ENCODE measurements at places on chromosomes 5 and 9.

DNA sequence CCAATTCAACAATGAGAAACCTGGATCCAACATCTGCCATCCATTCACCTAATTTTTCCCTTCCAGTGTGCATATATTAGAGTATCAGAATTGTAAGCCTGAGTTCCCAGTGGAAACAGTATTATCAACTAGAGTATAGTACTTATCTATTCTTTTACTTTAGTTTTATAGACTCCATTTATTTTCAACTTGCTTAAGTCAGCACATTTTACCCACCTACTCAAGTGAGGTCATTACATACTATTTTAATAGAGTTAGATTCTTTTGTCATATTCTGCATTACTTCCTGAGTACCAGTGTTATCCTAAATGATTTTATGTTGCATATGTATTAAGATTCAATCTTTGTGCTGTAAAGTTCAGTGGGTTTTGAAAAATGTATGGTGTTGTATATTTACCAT lies 1393.3 kb downstream of the MAT2B start:
- H3K27me3 ChIP-seq = no peaks in the 10 kb centered on the region
- H3K36me3 ChIP-seq = no peaks in the 10 kb centered on the region
- H3K4me1 ChIP-seq = no peaks in the 10 kb centered on the region
- no peak overlapping the region for H3K4me3 ChIP-seq
- DNase-seq = no peak

DNA sequence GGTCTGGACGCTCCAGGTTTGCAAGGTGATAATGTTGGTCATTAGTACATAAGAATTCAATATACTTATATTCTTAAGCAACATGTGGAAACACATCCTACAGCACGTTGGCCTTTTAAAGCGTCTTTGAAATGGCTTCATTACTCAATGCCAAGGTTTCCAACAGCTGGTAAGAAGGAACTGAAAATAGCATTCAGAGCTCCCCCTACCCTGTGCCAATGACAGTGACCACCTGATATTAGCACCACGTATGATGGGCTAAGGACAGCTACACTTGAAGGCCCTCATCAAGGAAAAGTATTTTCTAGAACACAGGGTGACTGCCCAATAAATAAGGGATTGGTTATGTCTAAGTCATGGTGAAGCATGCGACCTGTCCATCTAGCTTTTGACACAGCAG lies 9.9 kb downstream of the ZNF622 start:
- H3K36me3 ChIP-seq = peaks cover 36% of the 10 kb centered on the region
- H3K27me3 ChIP-seq = no peaks in the 10 kb centered on the region
- H3K4me3 ChIP-seq = peak overlapping the region; percentile 71
- peak overlapping the region; percentile 90 for H3K27ac ChIP-seq
- peaks cover 50% of the 10 kb centered on the region for H3K4me1 ChIP-seq
- no peak for DNase-seq

GRCh38 chr5:103532086-103532734 lies 30.4 kb downstream of the NUDT12 start:
- H3K4me1 ChIP-seq = no peaks in the 10 kb centered on the region
- no peak overlapping the region for H3K4me3 ChIP-seq
- peaks cover 5% of the 10 kb centered on the region for H3K27me3 ChIP-seq
- no peak overlapping the region for H3K27ac ChIP-seq
- DNase-seq = no peak

DNA sequence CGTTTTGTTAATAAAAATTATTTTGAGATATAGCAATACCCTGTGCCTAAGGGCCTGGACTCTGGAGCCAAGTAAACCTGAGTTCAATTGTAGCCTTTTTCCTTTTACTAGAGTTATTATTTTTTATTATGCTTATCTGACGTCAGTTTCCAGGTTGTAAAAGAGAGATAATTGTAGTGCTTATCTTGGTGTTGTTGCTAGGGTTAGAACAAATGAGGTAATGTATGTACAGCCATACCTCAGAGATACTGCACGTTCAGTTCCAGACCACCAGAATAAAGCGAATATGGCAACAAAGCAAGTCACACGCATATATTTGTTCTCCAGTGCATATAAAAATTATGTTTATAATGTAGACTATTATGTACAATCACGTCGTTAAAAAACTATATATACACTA lies 215.0 kb downstream of the VPS13A start:
- H3K27me3 ChIP-seq = no peaks in the 10 kb centered on the region
- no peak overlapping the region for H3K27ac ChIP-seq

DNA sequence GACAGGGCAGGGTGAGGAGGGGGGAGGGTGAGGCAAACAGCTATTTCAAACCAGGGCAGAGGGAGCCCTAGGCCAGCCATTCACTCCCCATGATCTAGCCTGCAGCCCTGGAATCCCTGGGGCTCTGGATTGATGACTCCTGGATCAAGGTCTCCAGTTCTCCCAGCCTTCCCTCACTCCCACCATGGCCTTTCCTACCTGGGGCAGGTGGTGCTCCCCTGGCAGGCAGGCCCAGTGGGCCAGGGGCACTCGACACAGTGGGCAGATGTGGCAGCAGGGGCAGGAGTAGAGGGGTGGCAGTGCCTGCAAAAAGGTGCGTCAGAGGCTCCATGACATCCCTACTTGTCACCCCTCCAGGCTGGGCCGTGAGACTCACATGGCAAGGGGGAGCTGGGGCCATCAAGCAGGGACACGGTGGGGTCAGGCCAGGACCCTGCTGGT lies 6.0 kb downstream of the KIF12 start:
- no peak for DNase-seq
- H3K36me3 ChIP-seq = no peaks in the 10 kb centered on the region
- H3K4me1 ChIP-seq = peaks cover 5% of the 10 kb centered on the region
- H3K4me3 ChIP-seq = no peak overlapping the region
- H3K27ac ChIP-seq = no peak overlapping the region

- H3K4me3 ChIP-seq = no peak overlapping the region
- peaks cover 3% of the 10 kb centered on the region for H3K36me3 ChIP-seq
- DNase-seq = peak; percentile 7
- H3K27me3 ChIP-seq = no peaks in the 10 kb centered on the region
- H3K27ac ChIP-seq = no peak overlapping the region
- no peaks in the 10 kb centered on the region for H3K4me1 ChIP-seq
These were observed 10.8 kb downstream of the KCNV2 start for GRCh38 chr9:2727966-2728613.

- DNase-seq = no peak
- H3K4me1 ChIP-seq = peaks cover 44% of the 10 kb centered on the region
- no peaks in the 10 kb centered on the region for H3K27me3 ChIP-seq
- no peaks in the 10 kb centered on the region for H3K36me3 ChIP-seq
- no peak overlapping the region for H3K4me3 ChIP-seq
These were observed 79.2 kb downstream of the C9orf152 start for GRCh38 chr9:110128664-110129329.

DNA sequence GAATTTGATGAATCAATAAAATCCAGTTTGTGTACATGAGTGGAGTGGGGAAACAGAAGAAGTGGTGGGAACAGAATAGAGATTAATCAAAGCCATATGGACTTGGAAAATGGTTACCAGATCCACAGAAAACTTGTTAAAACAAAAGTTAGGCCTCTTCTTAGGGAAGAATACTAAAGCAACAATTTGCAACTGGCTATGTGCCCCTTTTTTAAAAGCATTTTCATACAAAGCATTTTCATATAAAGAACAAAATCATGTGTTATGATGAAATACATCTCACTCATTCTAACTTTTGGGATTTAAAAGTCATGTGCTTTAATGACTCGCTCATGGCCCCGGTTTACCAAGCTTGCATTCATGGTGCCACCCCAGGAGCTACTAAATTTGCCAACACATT lies 276.9 kb downstream of the EFNA5 start:
- DNase-seq = no peak
- no peaks in the 10 kb centered on the region for H3K36me3 ChIP-seq
- H3K27me3 ChIP-seq = peaks cover 11% of the 10 kb centered on the region
- peaks cover 11% of the 10 kb centered on the region for H3K4me1 ChIP-seq

DNA sequence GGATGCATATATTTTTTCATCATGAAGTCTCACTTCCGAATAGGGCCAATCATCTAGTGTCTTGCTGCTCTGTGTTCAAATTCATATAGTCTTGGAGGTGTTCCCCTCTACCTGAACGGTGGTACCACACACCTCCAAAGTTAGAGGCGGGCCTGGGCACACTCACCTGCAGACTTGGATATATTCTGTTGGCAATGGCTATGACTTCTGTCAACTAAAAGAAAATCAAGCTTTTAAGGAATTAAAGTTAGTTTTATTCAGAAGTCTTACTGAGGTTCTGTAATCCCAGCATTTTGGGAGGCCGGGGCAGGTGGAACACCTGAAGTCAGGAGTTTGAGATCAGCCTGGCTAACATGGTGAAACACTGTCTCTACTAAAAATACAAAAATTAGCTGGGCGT lies 2.6 kb upstream of the NIPAL4 start:
- no peak overlapping the region for H3K27ac ChIP-seq
- peaks cover 17% of the 10 kb centered on the region for H3K4me1 ChIP-seq
- no peak for DNase-seq
- H3K27me3 ChIP-seq = peaks cover 40% of the 10 kb centered on the region
- H3K4me3 ChIP-seq = no peak overlapping the region

DNA sequence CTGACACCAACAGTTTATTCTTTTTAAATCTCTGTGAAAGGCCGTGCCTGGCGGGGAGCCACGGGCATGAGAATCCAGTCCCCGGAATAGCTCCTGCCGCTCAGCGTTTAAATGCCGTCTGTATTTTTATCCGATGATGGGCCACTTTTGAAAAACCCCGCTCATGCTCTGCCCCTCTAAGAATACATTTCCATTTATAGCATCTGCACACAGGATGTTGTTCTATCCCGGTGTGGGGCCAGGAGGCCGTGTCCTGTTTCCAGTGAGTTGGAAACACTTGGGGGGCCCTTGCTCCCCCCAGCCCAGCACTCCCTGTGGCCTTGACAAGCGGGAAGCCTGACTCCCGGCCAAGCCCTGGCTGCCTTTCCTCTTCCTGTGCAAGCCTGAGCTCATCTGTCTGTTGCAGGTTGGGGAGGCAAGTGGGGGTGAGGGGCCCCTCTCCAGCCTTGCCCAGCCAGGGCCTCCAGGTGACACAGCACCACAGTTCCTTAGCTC lies 39.0 kb downstream of the ERGIC1 start:
- DNase-seq = no peak
- no peaks in the 10 kb centered on the region for H3K36me3 ChIP-seq
- no peak overlapping the region for H3K27ac ChIP-seq
- no peaks in the 10 kb centered on the region for H3K27me3 ChIP-seq

- peaks cover 3% of the 10 kb centered on the region for H3K36me3 ChIP-seq
- no peaks in the 10 kb centered on the region for H3K27me3 ChIP-seq
- DNase-seq = no peak
- no peak overlapping the region for H3K27ac ChIP-seq
These were observed 23.4 kb downstream of the HRH2 start for GRCh38 chr5:175681045-175681967.

DNA sequence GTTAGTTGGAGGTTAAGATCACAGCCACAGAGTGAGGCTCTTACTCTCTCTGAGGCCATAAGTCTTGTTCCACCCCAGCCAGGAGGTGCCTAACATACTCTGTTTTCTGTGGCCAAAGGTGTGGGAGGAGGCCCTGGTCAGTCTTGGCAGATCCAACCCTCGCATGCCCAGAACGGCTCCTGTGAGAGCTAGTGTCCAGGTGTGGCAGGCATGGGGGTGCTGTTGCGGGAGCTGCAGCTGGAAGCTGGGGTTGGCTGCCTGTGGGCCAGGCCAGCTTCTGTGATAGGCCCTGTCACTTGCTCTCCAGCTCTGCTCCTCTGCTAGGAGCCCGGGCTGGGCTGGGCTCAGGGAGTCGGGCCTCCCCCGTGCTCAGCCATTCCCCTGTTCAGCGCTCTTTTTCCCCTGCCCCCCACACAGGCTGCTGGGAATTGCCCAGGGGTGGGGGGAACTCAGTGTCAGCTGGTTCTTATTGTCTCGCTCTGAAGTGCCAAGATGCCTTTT lies 31.6 kb downstream of the IER5L start:
- H3K4me3 ChIP-seq = no peak overlapping the region
- H3K27ac ChIP-seq = peak overlapping the region; percentile 0
- peaks cover 3% of the 10 kb centered on the region for H3K36me3 ChIP-seq
- peaks cover 24% of the 10 kb centered on the region for H3K4me1 ChIP-seq
- no peak for DNase-seq

GRCh38 chr9:97387936-97388684 lies 23.8 kb upstream of the TDRD7 start:
- H3K36me3 ChIP-seq = no peaks in the 10 kb centered on the region
- peak overlapping the region; percentile 19 for H3K4me3 ChIP-seq
- peaks cover 50% of the 10 kb centered on the region for H3K27me3 ChIP-seq
- no peak for DNase-seq
- peaks cover 34% of the 10 kb centered on the region for H3K4me1 ChIP-seq
- no peak overlapping the region for H3K27ac ChIP-seq

DNA sequence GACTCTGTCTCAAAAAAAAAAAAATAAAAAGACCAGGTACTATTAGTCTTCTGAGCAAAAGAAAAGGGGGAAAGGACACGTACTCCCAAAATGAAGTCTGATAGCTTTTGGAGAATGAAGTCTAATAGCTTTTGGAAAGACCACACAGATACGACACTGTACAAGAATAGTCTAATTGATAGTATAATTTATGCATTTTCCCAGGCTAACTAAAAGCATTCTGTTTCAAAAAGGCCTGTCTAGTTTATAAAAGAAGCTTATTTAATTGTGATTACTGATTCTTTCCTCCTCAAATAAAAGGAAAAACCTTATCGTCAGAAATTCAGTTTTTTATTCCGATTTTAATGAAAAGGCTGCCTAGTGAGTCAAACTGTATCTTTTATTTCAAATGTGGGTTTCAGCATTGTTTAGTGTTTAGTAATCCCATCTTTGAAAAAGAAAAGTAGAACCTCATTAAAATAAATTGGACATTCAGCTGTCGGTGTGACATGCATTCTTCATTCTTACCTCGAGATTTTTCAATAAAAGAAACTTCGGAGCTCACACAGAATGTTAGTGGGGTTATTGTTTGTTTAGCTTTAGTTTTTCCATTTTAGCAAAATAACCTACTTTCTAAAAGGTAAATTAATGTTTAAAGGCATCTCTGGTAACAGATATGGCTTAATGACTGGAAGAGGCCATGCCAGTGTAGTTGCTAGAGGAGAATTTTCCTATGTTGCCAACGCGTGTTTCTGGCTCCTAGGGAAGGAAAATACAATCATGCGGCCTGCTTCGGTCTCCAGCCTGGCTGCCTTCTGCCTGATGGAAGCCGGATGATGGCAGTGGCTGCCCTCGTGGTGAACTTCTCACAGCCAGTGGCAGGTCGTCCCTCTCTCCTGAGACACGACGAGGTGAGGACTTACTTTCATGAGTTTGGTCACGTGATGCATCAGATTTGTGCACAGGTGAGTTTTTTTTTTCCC lies 70.0 kb downstream of the NLN start:
- H3K27ac ChIP-seq = no peak overlapping the region
- no peaks in the 10 kb centered on the region for H3K27me3 ChIP-seq
- no peak for DNase-seq
- H3K4me1 ChIP-seq = peaks cover 24% of the 10 kb centered on the region
- H3K36me3 ChIP-seq = peaks cover 29% of the 10 kb centered on the region
- H3K4me3 ChIP-seq = no peak overlapping the region

DNA sequence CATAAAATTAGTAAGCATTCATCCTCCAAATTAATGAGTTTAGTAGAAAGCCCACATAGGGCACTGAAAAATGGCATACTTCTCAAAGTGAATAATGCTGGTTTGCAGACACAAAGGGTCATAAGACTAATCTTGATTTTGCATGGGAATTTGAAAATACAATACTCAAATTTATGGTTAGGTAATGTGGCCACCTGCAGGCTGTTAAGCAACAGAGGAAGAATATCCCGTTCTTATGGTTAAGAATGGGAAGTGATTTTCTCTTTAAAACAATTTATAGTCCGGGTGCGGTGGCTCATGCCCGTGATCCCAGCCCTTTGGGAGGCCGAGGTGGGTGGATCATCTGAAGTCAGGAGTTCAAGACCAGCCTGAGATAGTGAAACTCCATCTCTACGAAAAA lies 9.4 kb upstream of the PLCXD3 start:
- H3K27ac ChIP-seq = no peak overlapping the region
- DNase-seq = no peak
- no peaks in the 10 kb centered on the region for H3K36me3 ChIP-seq
- no peaks in the 10 kb centered on the region for H3K27me3 ChIP-seq
- H3K4me1 ChIP-seq = no peaks in the 10 kb centered on the region

Measured in activated T-cell treated with anti-CD3 and anti-CD28 coated beads, Interleukin-2, amount 50 U/mL, for 72 hours (primary cell).